Stimulated activated CD8-positive, alpha-beta memory T cell treated with anti-CD3 and anti-CD28 coated beads, Interleukin-12 subunit alpha, Interleukin-12 subunit beta, amount 100 ng/mL, for 1 hour (primary cell): ENCODE measurements at places on chromosomes 5 and 9.
A peak's percentile ranks its signal among the peaks of the same experiment; 100 is the strongest.

- no peak for DNase-seq
Measured at GRCh38 chr9:33180526-33181184, 13.5 kb upstream of the B4GALT1 start.

GRCh38 chr5:1268666-1269065 is 26.2 kb downstream of the TERT start:
- DNase-seq, result peak; percentile 30

GRCh38 chr9:121640076-121640475 is 11.4 kb upstream of the DAB2IP start:
- DNase-seq, result no peak

DNA sequence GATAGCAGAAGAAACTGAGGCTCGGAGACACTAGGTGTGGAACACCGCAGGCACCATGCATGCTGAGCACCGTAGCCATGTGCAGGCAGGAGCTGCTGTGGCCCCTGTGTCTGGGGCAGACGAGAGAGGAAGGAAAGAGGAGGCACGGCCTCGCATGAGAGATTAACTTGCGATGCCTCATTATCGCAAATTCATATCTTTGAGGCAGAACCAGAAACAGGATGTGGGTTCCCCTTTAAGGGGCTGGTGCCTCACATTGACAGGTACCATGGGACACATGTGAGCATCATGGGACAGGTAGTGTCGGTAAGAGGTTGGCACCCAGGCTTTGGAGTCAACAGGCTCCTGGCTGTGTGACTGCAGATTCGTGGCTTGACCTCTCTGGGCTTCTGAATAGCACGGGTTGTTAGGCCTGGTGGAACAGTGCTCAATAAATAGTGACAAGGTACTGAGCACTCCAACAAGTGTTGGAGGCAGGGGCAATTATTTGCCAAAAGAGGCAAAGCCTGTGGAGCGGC is 40.8 kb downstream of the NAIF1 start:
- DNase-seq, result peak; percentile 60

DNA sequence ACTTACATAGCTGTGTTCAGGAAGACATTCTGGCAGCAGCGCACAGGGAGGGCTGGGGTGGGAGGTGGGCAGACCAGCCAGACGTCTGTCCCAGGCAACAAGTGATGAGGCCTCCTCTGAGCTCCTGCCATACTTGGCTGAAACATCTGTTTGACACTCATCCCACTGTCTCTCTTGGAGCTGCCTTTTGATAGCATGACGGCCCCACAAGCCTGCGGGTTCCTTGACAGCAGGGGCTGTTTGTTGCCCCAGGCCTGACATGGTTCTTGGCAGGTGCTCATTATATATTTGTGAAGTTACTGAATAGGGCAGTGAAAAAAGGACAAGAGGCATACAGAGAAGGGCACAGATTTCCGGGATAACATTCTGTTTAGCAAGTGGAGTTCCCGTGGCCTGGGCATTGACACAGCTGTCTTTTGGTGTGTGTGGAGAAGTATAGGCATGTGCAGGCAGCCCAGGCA is 22.2 kb upstream of the B4GALT1 start:
- no peak for DNase-seq

DNA sequence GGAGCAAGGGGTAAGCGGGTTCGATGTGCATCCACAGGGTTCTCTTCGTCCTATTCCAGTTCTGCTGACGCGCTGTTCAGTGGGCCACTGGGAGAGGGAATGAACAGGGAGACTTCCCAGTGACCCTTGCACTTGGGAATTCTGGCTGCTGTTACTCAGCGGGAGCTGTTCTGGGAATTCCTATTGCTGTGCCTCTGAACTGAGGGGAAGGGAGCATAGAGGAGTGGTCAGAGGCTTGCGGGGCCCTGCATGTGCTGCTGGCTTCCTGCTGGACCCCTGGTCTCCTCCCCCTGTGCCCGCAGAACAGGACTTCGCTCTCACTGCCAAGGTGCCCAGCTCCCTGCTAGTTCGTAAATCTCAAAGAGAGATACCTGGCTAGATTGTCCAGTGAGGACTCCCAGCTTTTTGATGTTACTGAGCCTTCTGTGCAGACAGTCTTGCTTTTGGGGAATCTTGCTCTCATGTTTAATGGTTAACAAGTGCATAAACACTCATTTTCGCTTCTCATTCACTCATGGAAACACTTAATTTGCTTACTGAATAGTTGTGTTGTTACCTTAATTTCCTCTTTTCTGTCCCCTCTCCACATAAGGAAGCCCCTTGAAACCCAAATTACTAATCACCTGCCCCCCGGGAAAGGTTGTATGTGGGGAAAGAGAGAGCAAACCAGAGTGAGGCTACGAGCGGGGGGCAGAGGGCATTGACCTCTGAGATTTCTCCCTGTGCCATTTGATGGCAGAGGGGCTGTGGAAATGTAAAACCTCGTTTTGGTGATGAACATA is 5.9 kb downstream of the TRIO start:
- no peak for DNase-seq

DNA sequence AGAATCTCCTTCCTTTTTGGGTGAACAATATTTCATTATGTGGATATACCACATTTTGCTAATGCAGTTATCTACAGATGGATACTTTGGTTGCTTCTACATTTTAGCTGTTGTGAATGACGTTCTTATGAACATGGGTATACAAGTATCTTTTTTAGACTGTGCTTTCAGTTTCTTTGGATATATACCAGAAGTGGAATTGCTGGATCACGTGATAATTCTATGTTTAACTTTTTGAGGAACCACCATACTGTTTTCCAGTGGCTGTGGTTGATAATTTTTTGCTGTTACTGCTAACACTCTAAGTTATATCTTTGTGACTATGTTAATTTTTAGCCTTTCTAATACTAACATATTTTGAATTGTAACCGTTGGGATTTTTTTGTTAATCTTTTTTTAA is 12.5 kb downstream of the WDR70 start:
- DNase-seq, result no peak

DNA sequence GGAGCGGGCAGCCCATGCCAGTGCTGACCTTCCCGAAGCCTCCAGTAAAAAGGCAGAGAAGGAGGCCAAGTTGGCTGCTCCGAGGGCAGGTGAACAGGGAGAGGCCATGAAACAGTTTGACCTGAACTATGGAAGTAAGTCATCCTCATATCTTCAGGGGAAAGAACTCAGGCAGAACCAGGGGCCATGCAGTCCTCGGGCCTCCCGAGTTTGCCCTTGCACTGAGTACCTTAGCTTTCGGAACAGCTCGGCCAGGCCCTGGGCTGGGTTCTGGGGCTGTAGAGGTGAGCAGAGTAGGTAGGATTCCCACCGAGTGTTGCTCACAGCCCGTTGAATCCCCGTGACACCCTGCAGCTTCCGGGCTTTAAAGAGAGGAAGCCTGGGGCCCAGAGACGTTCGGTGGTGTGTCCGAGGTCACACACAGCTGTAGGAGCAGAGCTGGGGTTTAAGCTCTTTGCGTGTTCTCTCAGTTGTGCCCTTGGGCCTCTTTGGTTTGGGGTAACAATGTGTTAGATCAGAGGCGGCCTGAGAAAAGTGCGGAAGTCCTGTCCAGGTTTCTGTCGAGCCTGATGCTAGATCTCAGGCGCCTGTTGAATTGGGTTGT is 24.8 kb upstream of the POMT1 start:
- DNase-seq, result no peak

DNA sequence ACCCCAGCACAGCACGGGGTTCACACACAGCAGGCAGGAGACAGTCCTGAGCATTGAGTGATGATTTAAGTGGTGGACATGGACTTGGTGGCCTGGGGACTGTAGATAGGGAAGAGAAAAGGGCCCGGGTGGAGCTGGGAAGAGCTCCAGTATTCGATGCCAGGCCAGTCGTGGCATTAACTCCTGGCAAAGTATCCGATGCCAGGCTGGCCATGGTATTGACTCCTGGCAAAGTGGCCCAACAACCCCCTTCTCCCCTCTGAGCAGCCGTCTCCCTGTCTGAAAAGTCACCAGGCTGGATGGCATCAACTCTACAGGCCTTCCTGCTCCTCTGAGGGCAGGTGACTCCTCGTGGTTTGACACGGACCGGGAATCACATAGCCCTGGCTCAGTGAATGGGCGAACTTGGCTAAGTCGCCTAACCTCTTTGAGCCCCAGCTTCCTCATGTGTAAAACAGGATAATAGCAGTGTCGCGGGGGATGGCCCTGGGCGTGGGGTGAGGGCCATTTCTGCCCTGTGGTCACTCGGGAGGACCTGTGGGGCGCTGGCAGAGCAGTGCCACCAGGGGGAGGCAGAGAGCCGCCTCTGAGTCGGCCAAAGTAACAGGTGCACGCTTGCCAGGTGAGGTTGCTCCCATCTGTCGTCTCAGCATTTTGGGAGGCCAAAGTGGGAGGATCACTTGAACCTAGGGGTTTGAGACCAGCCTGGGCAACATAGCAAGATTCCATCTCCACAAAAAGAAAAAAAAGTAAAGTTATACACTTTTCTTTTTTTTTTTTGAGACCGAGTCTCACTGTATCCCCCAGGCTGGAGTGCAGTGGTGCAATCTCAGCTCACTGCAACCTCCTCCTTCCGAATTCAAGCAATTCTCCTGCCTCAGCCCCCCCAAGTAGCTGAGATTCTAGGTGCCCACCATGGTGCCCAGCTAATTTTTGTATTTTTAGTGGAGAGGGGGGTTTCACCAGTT is 5.7 kb upstream of the SEC16A start:
- DNase-seq, result peak; percentile 55

GRCh38 chr5:64417390-64417789 is 88.4 kb upstream of the RGS7BP start:
- no peak for DNase-seq

GRCh38 chr5:63686181-63686580 is 276.1 kb downstream of the HTR1A start:
- no peak for DNase-seq

DNA sequence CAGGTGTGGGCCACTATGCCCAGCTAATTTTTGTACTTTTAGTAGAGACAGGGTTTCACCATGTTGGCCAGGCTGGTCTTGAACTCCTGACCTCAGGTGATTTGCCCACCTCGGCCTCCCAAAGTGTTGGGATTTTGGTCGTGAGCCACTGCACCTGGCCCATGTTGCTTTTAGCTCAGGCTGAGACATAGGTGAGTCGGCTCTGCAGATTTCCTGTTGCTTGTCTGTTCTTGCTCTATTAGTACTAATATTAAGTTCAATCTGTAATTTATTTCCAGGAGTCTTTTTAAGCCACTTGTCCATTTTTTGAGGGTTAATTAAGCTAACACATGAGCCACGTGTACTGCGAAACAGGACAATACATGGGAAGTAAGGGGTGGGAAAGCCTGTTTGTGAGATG is 21.4 kb upstream of the BASP1 start:
- no peak for DNase-seq
